ENCODE measurements at places on chromosomes 2 and 18.

DNA sequence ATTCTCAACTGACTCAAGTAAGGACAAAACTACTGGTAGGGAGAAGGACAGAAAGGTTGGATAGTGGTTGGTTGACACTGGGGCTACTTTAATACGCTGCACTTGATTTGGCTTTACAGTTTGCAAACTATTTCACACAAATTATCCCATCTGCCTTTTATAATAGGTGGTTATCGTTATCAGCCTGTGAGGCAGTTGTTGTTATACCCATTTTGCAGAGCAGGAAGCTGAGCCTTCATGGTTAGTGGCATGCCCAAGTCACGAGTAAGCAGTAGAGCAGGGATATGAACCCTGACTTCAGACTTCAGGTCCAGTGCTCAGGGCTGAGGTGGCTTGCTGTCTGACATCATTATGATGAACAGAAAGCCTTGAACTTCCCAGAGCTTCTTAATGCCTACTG lies 5.3 kb downstream of the CTIF start:
- no peak for DNase-seq

DNA sequence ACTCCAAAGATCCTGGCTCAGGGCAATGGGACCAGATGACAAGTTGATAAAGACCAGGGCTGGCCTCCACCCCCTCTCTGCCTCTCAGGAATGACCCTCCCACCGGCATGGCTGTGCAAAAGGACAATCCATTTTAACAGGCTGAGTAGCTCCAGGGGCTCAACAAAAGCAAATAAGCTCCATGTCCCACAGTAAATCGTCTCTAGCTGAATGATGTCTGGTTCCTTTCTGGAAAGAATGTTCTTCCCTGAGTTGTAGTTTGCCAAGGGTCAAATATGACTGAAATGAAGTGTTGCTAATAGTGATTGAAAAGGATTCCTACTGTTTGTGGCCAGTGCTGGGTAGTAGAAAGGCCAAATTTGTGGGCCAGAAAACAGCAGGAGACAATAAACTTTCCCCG lies 434.4 kb upstream of the ETAA1 start:
- no peak for DNase-seq

DNA sequence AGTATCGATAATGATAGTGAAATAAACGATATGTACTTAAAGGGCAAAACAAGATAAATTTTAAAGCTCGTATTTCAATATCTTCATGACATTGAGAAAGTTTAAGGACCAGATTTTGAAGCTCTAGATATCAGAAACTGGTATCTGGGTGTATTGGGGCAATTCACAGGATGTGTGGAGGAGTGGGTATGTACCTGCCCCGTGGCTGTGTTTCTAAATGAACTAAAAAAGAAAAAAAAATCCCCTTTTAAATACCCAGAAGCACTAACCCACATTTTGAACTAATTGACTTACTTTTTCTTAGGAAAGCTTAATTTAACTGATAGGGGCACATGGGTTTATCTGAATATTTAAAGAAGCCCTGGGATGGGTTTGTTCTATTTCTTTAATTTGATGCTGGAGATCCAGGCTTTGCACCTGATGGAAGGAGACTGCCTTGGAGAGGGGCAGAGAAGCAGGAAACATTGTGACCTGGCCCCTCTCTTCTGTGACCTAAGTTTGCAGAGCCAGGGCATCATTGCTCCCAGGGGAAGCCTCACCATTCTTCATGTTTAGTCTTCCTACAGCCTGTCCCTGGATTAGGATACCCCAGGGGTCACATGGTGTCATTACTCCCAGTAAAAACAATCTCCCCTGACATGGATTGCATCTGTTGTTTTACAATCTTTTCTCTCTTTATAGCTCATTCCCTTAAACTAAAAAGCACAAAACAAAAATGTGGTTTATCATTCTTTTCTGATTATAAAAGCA lies 7.6 kb upstream of the KCTD1 start:
- DNase-seq: no peak

DNA sequence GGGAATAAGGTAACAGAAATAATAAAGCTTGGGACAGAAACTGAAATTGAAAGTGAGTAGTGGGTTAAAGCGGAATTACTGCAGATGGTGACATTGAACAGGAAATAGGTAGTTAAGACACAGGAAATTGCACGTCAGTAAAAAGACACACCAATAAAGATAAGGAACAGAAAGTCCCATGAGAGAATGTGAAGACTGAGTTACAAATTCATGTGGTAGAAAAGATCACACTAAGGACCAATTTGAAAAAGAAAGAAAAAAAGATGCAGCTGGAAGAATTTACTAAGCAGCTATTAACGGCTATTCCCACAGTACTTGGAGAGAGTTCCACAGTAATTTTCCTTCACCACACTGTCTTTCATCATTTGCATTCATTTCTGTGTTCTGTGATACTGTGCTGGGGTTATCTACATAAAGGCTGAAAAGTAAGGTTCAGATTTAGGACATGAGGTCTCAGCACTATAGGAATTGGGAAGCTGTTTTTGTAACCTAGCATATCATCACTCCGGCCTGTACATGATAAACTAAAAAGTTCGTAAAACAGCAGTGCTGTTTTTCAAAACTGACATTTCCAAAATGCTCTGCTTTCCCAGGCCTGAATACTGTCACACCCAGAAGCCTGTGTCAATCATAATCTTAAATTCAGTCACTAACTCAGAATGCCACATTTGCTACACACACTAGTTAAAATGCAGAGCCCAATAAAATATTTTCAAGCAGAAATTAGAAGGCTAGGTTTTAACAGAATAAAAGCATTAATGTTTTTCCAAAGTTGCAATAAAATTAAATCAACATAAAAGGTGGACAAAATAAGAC lies 42.9 kb downstream of the SRBD1 start:
- no peak for DNase-seq

GRCh38 chr2:75021672-75022071 lies 63.2 kb downstream of the POLE4 start:
- no peak for DNase-seq

- no peak for DNase-seq
These were observed 142.0 kb downstream of the ACTR3 start for GRCh38 chr2:114031605-114032505.

GRCh38 chr2:229712136-229712535 lies 2.2 kb downstream of the DNER start:
- DNase-seq: no peak

DNA sequence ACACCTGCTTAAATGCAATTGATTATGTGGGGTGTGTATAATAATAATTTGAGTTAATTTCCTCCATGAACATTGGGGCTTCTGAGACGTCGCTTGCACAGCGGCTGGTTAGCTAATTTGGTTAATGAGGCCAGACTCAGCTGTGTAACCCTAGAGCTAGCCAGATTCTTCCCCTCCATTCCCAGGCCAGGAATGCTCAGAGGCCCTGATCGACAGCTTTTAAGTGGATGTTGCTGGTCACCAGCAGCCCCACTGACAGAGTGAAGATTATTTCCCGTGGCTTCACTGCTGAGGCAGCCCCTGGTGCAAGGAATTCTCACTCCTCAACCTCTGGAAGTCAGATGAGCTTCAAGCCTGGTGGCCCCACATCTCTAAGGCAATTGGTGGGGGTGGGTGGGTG lies 12.4 kb upstream of the EPAS1 start:
- no peak for DNase-seq

DNA sequence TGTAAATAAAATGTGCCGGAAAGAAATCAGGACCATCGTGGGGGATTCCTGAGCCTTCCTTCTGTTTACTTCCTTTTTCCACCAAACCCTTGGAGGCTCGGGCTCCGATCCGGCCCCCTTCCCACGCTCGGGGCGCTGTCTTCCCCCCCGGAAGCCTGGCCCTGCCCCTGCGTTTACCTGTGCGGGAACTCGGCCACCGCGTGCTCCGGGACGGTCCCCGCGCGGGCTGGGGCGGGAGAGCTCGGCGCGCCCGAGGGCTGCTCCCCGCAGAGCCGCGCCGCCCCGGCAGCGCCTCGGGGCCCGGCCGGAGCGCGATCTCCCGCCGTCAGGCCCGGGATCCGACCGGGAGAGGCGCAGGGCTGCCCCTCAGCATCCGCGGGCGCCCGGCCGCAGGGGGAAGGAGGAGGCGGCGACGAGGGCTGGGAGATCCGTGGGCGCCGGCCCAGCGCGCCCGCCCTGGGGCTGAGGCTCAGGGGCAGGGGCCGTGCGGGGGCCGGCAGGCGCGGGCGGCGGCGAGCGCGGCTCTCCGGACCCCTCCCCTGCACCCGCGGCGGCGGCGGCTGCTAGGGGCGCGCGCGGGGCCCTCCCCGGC lies 435 bp downstream of the ADCY3 start:
- peak; percentile 70 for DNase-seq

- DNase-seq: peak; percentile 57
These were observed 1.2 kb upstream of the EMX1 start for GRCh38 chr2:72915907-72916742.

GRCh38 chr2:109689182-109689930 lies 75.2 kb downstream of the SOWAHC start:
- no peak for DNase-seq

GRCh38 chr2:208311321-208311720 lies 45.3 kb downstream of the PIKFYVE start:
- no peak for DNase-seq

DNA sequence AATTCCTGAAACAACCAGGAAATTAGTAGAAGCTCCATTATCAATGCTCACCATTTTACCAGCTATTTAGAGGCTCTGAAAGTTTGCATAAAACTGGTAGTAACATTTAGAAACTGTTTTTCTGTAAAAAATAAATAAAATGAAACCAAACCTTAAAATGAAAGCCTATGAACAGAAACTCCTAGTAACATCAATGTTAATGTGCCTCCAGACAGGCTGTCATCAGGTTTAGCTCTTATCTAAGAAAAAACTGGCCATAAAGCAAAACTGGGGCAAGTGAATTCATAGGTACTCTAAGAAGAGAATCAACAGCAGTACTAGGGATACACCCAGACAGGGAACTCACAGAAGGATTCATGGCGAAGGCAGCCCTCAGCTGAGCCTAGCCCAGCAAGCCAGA lies 8.0 kb downstream of the E2F6 start:
- no peak for DNase-seq

DNA sequence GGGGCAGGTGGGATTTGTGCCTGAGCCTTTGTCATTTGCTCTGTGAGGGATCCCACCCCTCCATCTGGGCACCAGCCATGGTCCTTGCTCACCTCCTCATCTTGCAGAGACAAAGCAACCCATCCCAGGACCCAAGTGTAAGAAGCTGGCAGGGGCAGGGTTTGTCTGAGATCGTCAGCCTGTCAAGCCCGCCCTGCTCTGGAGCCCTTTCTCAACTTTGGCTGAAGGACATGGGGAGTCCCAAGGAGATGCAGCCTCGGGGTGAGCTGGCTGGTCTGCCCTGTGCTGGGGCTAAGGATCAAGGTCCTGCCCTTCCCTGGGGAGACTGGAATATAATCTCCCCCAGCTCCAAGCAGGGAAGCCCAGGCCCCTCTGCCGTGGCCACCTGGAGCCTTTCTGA lies 86.0 kb downstream of the CAPN13 start:
- peak; percentile 10 for DNase-seq

DNA sequence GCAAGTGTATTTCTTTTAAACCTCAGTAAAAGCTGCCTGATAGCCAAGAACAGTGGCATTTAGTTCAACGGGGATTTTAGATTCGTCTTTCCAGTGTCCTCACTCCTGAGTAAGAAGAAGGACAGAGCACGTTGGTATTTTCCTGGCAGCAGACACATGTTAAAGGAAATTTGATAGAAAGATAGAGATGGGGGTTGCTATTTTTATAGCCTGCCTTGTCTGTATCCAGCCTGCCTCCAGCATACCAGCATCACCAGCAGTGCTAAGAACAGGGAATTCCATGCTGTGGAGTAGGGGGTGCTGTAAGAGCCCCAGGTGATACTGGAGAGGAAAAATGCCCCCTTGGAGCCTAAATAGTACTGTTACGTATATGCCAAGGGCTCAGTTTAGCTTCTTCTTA lies 1.1 kb upstream of the SMYD1 start:
- no peak for DNase-seq

DNA sequence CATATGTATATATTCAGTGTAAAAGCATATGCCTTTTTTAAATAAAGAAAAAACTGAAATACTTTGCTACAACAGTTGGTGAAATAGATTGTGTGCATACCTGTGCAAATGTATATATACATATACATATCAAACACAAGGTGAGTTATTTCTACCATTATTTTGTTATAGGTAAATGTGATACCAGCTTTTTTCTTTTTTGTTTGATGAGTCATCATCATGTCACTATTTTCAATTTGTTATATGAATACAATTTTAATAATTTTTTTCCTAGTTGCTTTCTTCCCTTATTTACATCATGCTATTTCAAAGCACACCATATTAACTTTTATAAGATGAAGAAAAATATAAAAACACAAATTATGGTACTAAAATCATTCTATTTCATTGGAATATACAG lies 87.0 kb upstream of the STK17B start:
- DNase-seq: no peak

- DNase-seq: peak; percentile 20
These were observed 20.0 kb downstream of the PASK start for GRCh38 chr2:241129086-241129871.

DNA sequence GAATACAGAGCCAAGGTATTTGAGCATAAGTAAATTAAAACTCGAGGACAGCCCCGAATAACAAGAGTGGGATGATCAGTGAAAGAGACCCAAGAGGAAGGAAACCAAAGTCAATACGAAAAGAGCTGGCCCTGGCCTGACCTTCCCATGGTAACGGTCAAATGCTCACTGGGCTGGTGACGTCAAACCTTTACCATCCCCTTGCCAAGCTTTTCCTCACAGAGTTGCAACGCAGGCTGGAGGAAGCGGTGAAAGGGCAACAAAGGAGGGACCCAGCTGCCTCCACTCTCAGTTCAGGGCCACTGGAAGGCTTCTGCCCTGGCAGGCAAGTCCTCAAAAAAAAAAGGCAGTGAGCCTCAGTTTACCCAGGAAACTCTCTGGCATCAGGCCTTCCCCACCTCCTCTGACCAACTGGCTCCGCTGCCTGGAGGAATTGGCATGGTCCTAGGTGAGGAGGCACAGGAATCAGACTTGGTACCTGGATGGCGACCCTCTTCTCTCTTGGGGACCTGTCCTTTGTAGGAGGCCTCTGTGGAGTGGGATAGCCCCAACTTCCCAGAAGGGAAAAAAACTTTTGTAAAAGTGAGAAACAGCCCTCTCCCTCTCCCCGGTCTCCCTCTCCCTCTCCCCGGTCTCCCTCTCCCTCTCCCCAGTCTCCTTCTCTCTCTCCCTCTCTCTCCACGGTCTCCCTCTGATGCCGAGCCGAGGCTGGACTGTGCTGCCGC lies 212.4 kb downstream of the ANAPC1 start:
- DNase-seq: no peak

DNA sequence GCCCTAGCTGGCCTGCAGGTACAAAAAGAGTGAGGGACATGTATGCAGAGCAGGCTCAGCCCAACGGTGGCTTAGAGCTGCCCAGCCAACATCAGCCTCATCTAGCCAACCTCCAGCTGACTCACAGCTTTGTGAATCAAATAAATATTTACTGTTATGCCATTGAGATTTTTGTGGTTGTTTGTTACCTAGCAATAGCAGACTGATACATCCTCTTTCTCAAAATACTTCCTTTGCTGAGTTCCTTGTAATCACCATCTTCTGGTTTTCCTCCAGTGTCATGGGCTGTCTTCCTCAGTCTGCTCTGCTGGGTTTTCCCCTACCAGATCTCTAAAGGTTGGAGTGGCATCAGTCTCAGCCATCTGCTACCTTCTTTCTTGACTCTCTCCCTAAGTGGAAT lies 126.6 kb upstream of the SLC1A4 start:
- DNase-seq: no peak

GRCh38 chr2:8138923-8139667 lies 542.8 kb upstream of the ID2 start:
- no peak for DNase-seq

- no peak for DNase-seq
These were observed 69.7 kb downstream of the UGGT1 start for GRCh38 chr2:128160616-128161275.

Data from right forelimb (tissue), 1 donor.